ENCODE measurements at places on chromosomes 5 and 9. TPM values are rescaled to one million over a fixed set of nuclear protein-coding genes. Genes with fewer than 3 reads are reported as not detected.

The NRARP gene
- total RNA-seq: 0.50 TPM

The SEC24A gene
- 13.8 TPM for total RNA-seq

The TGFBI gene
- 330 TPM for total RNA-seq

The CCNJL gene
- 3.2 TPM for total RNA-seq

The ANKRD18B gene
- total RNA-seq: 4.8 TPM

The SPAG8 gene
- total RNA-seq: not detected

The GPR150 gene
- total RNA-seq: not detected

The PGM5 gene
- total RNA-seq: 5.7 TPM

The FSD1L gene
- 2.7 TPM for total RNA-seq

The SH3GLB2 gene
- 24.4 TPM for total RNA-seq

The PANK3 gene
- 48.8 TPM for total RNA-seq

The GFI1B gene
- total RNA-seq: 0.05 TPM

GRCh38 chr5:152736906-152737305, 331.8 kb upstream of the NMUR2 start:
- DNase-seq: no peak

GRCh38 chr9:28207657-28208056, 634.4 kb upstream of the C9orf72 start:
- no peak for DNase-seq

GRCh38 chr5:116892993-116893392, 318.4 kb upstream of the SEMA6A start:
- DNase-seq: peak; percentile 54

DNA sequence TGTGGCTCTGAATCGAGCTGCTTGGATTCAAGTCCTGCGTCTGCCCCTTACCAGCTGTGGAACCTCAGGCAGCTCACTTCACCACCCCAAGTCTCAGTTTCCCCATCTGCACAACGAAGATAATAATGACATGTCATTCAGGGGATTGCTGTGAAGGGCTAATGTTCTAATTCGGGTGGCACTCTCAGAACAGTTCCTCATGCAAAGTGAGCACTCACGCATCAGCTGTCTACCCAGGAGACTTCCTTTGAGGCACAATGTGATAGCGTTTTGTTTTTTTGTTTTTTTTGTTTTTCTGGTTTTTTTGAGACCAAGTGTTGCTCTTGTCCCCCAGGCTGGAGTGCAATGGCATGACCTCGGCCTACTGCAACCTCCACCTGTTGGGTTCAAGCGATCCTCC, 56.4 kb downstream of the NTNG2 start:
- no peak for DNase-seq

DNA sequence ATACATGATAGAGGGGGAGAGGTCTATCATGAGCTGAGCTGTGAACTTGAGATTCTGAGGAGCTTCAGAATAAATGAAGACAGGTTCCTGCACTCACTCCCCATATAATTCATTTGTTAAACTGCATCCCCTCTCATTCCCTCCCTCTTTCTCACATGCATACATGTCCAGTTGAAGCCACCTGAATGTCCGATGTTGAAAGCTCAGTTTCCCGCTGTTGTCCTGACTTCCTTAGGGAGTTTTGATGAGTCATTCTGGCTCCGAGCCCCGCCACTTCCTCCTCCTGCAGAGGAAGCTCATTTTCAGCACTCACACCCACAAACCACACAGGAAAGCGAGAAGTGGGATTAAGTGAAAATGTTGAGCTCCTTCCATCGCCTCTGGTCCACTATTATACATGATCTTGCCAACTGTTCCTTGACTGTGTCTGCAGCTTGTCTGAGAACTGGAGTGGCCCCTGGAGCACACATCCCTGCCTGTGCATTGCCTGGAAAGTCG, 121.2 kb downstream of the CEMIP2 start:
- DNase-seq: peak; percentile 40

- no peak for DNase-seq
Measured at GRCh38 chr5:170596482-170597044, 92.7 kb downstream of the KCNIP1 start.

GRCh38 chr5:79697222-79698170, 7.9 kb downstream of the CMYA5 start:
- DNase-seq: no peak

DNA sequence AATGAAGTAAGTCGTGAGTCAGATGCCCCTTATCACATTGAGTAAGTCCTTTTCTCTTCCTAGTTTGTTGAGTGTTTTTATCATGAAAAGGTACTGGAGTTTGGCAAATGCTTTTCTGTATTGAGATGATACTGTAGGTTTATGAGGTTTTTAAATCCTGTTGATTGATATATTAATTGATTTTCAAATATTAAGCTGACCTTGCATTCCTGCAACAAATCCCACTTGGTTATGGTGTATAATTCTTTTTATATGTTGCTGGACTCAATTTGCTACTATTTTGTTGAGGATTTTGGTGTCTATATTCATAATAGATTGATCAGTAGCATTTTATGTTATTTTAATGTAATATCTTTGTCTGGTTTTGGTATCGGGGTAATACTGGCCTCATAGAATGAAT, 81.0 kb upstream of the BNC2 start:
- no peak for DNase-seq

GRCh38 chr9:114049441-114050225, 28.5 kb downstream of the AMBP start:
- DNase-seq: no peak

DNA sequence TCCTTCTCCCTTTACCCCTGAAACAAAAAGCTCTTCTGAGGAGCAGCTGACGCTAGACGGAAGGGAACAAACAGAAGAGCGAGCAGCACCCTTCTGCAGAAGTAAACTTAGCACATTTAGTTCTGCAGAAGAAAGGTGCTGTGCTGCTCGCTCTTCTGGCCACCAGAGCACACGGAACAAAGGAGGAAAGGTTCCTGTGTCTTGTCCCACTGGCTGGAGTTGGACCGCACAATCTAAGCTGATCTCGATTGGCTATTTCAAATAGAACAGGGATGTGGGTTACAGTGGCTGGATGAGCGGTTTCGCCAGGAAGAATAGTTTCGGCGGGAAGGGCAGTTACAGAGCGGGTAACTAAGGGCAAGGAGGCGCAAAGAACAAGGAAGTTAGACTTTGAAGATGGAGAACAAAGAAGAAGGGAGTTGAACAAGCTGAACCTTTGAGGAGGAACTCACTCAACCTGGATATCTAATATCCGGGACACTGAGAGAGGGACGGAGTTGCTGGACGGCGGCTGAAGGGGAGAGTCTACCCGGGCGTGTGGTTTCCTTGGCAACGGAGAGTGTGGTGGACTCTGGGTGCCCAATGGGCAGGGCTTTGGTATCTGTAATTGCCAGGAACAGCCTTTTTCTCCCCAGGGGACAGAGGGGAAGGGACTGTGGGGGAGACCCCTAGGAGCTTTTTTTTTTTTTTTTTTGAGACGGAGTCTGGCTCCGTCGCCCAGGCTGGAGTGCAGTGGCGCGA, 7.1 kb downstream of the GTF3C5 start:
- DNase-seq: no peak

- DNase-seq: peak; percentile 47
Measured at GRCh38 chr5:132103332-132103951, 29.9 kb downstream of the CSF2 start.

- DNase-seq: no peak
Measured at GRCh38 chr9:14517154-14517906, 175.9 kb downstream of the ZDHHC21 start.

GRCh38 chr5:147813696-147814095, 17.8 kb downstream of the SPINK1 start:
- DNase-seq: no peak

GRCh38 chr5:169063316-169063953, 237.5 kb downstream of the SLIT3 start:
- no peak for DNase-seq

- DNase-seq: no peak
Measured at GRCh38 chr5:82754759-82755158, 322.4 kb downstream of the TMEM167A start.

GRCh38 chr9:78811622-78812276, 514.8 kb downstream of the PSAT1 start:
- DNase-seq: peak; percentile 72

DNA sequence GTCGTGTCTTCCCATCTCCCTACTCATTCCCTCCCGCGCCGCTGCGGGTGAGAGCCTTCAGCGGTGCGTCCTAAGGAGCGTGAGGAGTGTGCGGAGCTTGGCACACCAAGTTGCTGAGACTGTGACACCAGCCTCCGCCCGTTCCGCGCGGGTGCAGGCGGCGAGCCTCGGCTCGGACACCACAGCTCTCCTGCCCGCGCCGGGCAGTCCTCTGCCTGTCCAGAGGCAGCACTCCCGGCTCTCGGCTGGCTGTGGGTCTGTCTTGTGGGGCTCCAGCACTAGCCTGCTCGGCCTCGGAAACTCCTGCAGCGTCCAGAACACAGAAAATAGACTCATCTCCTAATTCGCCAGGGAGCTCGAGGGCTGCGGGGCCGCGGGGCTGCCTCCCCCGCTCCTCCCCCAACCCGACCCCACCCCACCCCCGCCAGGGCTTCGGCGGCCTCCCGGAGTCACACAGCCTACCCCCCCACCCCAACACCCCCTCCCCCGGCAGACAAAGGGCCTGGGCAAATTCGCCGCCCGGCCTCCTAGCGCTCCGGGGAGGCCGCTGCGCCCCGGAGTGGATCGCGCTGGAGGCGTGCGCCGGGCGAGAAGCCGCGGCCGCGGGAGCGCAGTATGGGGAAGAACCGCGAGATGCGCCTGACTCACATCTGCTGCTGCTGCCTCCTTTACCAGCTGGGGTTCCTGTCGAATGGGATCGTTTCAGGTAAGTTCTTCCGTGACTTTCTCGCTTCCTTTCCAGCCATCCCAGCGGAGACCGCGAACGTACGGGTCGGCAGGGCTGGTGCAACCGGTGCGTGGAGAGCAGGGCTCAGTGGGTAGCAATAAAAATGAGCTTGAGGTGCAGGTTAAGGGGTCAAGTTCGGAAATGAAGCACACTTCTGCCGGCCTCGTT, at the start of gene ADAMTS19:
Gene ADAMTS19, plus strand, starts transcription at position 522 of the 895 bp plus-strand sequence. Its CDS starts 94 bp downstream, at position 616.
- no peak for DNase-seq

- no peak for DNase-seq
Measured at GRCh38 chr9:81314490-81314889, 374.9 kb downstream of the TLE1 start.

DNA sequence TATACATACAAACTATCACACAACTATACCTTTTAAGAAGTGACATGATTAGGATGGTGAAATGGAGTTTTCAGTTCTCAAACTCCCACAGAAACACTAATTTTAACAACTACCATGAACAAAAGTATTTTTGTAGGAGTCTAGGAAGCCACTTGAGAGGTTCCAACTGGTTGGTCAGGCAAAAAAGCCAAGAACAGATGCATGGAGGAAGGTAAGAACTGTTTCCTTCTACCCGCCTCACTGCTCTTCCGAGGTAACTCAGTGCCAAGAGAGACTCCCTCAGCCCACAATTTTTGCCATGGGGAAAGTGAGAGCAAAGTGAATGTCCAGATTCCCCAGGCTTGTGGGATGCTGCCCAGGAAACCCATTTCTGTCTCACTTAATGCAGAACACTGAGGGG, 15.7 kb downstream of the BTNL8 start:
- no peak for DNase-seq

- no peak for DNase-seq
Measured at GRCh38 chr9:22469928-22470544, 23.4 kb downstream of the DMRTA1 start.
